ENCODE measurements at places on chromosomes 12 and 14. TPM values are rescaled to one million over a fixed set of nuclear protein-coding genes. Genes with fewer than 3 reads are reported as not detected.

The CLEC7A gene
- not detected for total RNA-seq

The SOAT2 gene
- total RNA-seq, result not detected

The LRP1-AS gene
- total RNA-seq, result not detected

The EFS gene
- total RNA-seq, result 1.1 TPM

The MAPK1IP1L gene
- 10.4 TPM for total RNA-seq

The GPX2 gene
- total RNA-seq, result not detected
